H9 (cell line): ENCODE measurements at places on chromosomes 6 and 20.

GRCh38 chr6:87789198-87789899 lies 87.3 kb upstream of the AKIRIN2 start:
- no peak for DNase-seq

DNA sequence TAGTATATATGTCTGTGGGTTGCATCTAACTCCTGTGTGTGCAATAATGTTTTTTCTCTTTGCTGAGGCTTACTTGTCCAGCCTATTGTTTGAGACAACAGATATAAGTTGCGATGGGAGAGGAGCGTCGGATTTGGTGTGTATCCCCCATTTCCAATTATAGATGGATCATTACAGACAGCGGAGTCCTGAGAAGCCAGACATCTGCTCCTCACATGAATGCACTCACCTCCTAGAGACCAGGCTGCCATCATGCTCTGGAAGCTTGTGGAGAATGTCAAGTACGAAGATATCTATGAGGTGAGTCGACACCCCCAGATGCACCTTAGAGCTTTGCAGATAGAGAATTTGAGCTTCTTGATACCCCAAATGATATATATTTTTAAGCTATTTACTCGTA lies at the start of gene TFAP2B:
TFAP2B (plus strand) TSS at position 199 of the 400 bp plus-strand sequence; CDS start at position 220, 21 bp downstream.
- no peak for DNase-seq

DNA sequence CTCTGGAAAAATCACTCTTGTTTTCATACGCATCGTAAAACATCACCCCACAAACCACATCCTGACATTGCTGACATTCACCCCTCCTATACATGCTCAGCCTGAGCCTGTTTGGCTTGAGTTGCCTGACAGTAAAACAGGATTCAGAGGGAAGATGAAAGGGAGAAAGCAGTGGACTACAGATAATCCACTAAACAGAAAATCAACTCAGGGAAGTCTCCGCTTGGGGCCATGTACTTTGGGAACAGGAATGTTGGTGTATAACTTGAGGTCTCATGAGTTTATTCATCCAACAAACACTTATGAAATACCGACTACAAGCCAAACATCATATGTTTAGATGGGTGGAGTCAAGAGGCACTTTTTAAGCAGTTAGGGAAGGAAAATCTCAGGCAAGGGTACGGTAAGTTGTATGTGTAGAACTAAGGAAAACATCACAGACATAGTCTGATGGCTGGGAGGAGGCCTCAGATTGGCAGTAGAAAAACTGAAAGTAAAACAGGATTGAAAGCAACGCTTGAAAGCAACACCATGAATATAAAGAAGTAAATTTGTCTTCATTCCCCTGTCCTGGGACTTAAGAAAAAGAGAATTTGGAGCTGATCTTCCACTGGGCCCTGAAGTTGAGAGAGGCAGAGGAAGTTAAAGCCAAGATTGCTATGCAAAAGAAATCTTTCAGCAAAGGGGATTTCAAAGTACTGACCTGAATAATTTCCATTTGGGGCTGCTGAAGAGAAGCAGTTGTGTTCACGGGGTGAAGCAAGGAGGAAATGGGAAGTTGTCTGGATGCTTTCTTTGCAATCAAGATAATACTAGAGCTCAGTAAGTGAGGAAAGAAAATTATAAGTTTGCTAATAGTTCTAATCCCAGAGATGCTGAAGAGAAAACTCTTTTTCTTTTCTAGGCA lies 28.8 kb downstream of the PDE7B start:
- DNase-seq = no peak

DNA sequence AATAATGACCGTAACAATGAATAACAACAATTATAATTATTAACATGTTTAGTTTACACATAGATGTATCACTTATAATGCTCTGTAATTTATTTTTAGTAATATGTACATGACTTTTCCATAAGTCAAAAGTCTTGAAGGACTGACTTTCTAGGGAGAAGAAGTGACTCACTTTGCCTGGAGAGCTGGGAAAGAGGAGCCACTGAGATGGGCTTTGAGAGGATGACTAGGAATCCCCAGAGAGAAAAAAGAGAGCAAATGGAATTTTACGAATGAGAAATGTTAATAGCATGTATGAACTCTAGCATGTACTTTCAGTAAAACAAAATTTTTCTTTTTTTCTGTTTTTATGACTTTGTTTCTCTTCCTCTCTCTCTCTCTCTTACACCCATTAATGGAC lies 67.8 kb upstream of the RALY start:
- DNase-seq = no peak

DNA sequence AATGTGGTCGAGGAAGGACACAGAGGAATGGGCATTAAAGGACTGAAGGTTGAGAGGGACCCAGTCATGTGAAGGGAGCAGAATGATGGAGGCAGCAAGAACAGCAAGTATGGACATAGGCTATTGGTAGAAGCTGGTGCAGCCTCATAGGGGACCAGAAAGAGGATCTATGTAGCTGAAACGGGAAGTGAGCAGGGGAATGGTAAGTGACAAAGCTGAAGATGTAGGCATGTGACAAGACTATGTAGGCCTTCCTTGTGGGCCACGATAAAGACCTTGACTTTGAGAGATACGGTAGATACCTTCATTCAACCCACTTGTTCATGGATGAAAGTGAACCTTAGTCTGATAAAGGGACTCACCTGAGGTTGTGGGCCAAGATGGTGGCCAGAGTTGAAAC lies 3.5 kb downstream of the CTNNBL1 start:
- DNase-seq = no peak
